ENCODE measurements at places on chromosomes 6 and 20.

GRCh38 chr6:68771426-68771825, 136.3 kb downstream of the ADGRB3 start:
- no peak for DNase-seq

DNA sequence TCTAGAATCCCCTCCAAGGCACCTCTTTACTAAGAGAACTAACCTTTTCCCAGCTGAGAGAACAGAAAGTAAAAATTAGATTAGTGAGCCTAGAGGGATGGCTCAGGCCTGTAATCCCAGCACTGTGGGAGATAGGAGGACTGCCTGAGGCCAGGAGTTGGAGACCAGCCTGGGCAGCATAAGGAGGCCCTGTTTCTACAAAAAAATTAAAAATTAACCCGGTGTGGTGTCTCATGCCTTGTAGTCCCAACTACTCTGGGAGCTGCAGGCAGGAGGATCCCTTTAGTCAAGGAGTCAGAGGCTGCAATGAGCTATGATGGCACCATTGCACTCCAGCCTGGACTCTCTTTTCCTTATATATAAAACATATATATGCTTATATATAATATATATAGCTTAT, 5.5 kb upstream of the OOEP start:
- DNase-seq, result no peak

DNA sequence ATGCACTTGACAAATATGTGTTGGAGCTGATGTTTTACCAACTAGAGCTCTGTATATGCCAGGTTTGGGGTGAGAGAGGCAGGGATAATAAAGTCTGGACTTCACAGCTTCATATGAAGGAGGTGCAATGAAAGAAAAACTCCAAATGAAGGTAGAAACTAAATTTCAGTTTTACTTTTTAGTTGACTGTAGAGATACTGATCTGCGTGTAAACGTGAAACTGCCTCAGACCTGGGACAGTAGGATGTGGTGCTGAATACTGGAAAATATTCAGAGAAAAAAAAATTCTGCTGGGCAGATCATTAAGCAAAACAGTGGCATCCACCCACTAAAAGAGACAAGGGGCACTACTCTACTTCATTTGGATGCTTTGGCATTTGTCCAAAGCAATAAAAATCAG, 94.5 kb downstream of the BACH2 start:
- peak; percentile 11 for DNase-seq

- no peak for DNase-seq
These were observed 403.7 kb upstream of the CITED2 start for GRCh38 chr6:139778106-139778505.

DNA sequence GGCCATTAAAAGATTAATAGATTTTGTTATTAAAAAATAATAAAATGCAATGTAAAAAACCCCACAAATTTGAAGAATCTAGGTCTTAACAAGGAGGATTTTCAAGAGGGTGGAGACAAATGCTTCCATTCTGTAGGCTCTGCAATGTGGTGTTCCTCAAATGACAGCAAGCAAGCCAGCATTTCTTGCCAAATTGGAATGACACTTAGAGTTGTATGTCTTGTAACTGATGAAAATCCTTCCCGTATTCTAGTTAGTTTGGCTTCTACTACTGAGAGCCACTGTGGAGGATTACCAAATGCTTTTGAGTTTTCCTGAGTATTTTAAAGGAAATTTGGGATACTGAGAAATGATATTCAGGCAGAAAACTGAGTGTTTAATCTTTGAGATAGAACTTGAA, 1225.5 kb upstream of the CITED2 start:
- DNase-seq, result no peak

- no peak for DNase-seq
These were observed 157.0 kb downstream of the ADGRG6 start for GRCh38 chr6:142458836-142459235.

- no peak for DNase-seq
These were observed 8.4 kb downstream of the CYP21A2 start for GRCh38 chr6:32046450-32047083.

- no peak for DNase-seq
These were observed 8.8 kb downstream of the RSPH3 start for GRCh38 chr6:158991017-158991723.

DNA sequence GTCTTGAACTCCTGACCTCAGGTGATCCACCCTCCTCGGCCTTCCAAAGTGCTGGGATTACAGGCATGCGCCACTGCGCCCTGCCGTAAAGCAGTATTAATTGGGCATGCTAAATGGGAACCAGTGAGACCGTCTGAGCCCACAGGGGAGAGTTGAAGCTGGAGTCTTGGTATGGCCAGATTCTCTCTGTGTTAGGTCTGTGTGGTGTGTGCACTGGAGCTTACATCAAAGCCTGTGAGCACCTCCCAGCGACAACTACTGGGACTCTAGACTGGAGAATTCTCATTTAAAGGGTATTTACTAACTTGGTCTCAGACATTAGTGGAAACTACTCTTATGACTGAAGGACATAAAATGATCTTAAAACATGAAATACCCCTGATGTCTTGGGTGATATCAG, 8.5 kb upstream of the SLC22A2 start:
- no peak for DNase-seq
